Activated T-cell treated with anti-CD3 and anti-CD28 coated beads, Interleukin-2, amount 50 U/mL, for 24 hours (primary cell): ENCODE measurements at places on chromosomes 11 and 22.

DNA sequence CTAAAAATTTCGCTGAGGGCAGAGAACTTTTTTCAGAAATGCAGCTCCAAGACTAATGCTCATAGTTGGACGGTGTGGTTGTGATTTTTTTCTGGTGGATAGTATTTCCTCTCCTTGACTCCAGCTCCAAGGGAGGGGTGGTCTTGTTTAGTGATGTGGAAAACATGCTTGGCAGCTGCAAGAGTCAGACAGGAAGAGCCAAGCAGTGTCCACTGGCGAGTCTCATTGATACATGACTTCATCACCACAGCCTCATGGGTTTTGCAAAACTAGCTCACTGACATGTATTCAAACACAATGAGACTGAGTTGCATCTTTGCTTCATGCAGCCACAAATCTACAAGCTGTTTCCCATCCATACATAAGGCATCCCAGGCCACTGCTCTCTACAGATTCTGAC is 7.3 kb upstream of the KCNJ1 start:
- no peak for DNase-seq

DNA sequence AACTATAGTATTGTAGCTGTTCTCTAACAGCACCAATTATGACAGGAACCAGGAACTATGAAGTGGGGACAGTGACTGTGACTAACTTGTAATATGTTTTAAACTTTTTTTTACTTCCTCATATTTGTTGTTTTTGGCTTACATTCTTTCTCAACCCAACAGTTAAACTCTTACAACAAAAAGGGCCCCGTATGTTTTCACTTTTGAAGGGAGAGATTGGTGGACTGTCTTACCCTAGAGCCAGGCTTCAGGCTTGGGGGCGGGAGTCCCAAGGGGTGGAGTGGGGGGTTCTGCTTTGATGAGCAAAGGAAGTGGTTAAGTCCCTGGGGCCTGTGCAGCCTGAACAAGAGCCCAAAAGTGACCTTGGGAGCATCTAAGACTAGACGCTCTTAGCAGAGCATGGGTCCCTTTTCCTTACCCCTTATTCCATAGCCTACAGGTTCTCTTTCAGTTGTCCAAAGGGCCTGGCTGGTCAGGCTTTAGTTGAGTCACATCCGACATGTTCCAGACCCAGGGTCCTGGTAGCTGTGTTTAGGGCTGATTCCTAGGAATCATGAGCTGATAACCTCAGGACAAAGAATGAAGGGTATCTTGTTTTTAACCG is 38.8 kb downstream of the STIM1 start:
- no peak for DNase-seq

GRCh38 chr11:16795146-16795545 is 56.7 kb downstream of the C11orf58 start:
- DNase-seq = no peak

GRCh38 chr11:19810852-19811251 is 98.2 kb downstream of the NAV2 start:
- no peak for DNase-seq

DNA sequence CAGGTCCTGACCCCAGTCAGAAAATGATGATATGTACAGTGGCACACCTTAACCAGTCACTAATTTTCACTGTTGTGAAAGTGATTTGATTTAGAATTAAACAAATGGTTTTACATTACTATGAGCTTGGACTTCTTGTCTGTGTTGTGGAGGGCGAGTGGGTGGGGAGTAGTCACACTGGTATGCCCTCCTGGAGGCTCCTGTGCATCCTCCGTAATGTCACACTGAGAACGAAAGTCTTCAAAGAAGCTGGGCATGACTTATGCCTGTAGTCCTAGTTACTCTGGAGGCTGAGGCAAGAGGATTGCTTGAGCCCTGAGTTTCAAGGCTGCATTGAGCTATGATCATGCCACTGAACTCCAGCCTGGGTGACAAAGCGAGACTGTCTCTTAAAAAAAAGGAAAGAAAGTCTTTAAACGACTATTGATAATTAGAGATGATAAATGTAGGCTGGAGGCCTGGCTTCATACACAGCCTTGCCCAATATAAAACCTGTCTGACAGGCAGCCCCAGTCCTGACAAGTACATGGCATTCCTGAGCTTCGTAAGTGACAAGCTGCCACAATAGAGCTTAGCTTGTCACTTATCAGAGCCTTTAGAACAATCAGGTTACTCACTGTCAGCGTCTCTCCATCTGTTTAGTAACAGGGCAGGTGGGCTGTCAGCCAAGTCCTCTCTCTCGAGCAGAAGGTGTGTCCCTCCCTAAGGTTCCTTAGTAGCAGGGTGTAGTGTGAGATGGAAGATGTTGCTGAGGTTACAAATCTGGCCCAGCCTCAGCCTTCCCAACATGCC is 5.0 kb upstream of the LIMK2 start:
- DNase-seq = no peak

DNA sequence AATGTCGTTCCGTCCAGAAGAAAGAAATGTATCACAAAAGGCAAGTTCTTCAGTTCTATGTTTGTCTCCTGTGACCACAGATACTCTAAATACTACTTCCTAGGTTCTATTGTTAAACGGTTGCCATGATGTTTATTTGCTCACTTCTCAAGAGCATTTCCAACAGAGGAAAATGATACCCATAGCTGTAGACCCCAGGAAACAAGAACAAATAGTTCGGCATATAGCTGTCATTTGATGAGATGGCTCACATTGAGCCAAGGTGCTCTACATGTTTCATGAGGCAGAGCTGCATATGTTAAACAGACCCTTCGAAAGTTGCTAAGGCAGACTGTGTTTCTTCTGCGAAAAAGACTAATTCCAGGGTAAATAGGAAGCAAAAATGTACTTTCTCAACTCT is 15.4 kb upstream of the ANGPTL5 start:
- DNase-seq = no peak

- no peak for DNase-seq
These were observed 73.8 kb downstream of the TP53I11 start for GRCh38 chr11:44876906-44877305.

DNA sequence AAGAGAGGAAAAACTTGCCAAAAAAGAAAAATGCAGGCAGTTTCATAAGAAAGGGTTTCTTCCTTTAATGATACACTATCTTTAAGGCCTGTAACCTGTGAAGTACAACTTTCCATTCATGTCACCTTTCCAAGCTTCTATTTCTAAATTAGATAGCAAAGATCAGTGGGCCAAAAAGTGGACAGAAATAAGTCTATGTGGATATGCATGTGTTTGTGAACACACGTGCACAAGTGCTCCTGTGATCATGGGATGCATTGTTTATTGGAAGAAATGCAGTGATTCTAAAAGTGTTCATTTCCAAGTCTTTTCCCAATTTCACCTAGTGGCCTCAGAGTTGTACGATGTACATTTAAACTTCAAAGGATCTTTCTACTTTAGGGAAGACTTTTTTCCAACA is 230.0 kb upstream of the BLID start:
- no peak for DNase-seq

DNA sequence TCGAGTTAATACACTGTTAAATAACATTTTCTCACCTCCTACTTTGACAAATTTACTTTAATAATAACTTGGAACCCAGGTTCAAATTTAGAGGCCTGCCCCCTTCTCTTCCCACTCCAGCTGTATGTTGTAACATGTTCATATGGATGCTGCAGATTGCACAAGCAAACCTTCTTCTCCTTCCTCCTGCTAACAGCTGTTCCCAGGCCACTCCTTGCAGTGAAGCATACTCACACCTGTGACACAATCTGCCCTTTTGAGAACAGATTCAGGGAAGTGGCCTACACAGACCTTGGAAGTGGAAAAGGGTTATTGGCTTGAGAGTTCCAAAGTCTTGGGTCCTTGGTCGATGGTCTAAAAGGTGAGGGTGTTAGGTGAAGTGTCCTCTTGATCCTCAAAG is 131.9 kb downstream of the TEAD1 start:
- no peak for DNase-seq

DNA sequence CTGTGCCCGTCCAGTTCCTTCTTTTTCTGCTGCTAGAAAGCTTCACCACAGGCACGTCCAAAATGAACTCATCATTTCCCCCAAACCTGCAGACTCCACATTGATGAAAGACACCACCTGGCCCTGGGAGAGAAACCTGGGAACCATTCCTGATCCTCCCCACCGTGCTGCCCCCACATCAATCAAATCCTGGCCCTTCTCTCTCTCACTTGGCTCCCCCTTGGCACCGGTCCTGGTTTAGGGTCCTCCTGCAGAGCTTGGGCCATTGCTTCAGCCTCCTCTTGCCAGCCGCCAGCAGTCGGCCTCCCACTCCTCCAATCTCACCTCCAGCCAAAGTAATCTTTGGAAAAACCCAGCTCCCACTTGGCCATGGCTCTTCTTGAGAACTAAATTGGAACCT is 38.5 kb downstream of the RIBC2 start:
- DNase-seq = no peak
